Activated T-cell treated with anti-CD3 and anti-CD28 coated beads, Interleukin-2, amount 50 U/mL, for 72 hours (primary cell): ENCODE measurements at places on chromosomes 16 and 17. TPM values are rescaled to one million over a fixed set of nuclear protein-coding genes. Genes with fewer than 3 reads are reported as not detected.

- no peak for DNase-seq
Measured at GRCh38 chr16:55364811-55365210, 40.8 kb downstream of the IRX6 start.

- DNase-seq = no peak
Measured at GRCh38 chr17:13595599-13595899, 6.2 kb downstream of the HS3ST3A1 start.

- no peak for DNase-seq
Measured at GRCh38 chr17:36118477-36119353, 15.1 kb downstream of the CCL4 start.

- no peak for DNase-seq
Measured at GRCh38 chr17:60659156-60659555, 18.5 kb upstream of the BCAS3 start.

DNA sequence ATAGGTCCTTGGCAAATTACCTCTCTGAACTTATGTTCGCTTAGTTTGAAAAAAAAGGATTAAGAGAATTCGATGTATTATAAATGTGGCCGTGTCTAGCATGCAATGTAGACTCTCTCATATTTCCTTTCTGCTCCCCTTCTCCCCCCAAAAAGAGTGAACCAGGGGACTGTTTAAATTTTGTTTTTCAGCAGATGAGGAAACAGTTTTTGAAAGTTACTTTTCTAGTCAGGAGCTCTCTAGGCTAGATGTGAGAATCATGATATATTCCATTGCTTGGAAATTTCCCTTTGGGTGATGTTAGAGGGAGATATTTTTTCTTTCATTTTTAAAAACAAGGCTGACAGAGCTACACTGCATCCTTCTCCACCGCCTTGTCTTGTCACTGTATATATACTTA is 1.1 kb upstream of the CDC27 start:
- no peak for DNase-seq

- DNase-seq = no peak
Measured at GRCh38 chr16:84889066-84889465, 69.3 kb downstream of the CRISPLD2 start.

GRCh38 chr17:82668024-82668630 is 19.9 kb upstream of the WDR45B start:
- no peak for DNase-seq

- no peak for DNase-seq
Measured at GRCh38 chr16:80831039-80831438, 26.6 kb upstream of the CDYL2 start.

DNA sequence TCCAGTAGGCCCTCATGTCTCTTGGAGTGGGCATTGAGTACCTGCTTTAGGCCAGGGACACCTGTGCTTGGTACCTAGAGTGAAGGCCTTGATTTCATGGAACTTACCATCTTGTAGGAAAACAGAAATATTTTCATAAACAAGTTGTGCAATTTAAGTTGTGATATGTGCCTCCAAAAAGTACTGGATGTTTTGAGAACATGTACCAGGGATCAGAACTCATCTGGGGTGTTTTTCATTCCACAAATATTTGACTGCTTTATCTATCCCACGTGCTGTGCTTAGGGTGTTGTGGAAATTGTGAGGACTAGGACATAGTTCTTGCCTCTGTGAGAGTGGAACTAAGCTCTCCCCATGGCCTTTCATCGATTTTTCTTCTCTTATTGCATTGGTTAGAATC is 8.8 kb downstream of the NKD1 start:
- DNase-seq = no peak

GRCh38 chr17:73272906-73273218 is 11.2 kb upstream of the CPSF4L start:
- no peak for DNase-seq

DNA sequence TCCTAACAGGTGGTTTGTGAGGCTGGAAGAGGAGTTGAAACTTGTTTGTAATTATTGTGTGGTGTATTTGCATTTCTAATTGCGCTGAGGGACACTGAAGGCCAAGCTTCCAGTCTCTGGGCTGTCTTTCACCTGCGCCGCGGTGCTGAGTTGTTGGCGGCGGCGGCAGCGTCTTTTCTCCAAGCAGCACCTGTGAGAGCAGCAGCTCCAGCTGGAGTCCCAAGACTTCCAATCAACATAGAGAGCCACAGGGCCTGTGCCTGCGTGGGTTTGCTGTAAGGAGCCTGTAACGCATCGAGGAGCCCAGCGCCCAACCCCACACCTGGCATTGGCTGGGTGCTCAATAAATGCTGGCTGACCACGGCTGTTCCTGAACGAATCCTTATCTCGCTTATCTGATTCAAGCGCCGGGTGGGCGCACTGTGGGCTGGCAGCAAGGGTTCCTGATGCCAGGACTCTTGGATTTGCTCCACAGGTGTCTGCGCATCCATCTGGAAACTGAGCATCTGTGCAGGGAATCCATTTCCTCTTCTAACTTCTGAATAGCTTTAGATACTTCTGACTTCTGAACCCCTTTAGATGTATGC is 138.1 kb downstream of the ASIC2 start:
- DNase-seq = no peak

GRCh38 chr17:65254166-65254565 is 117.0 kb downstream of the RGS9 start:
- DNase-seq = no peak

DNA sequence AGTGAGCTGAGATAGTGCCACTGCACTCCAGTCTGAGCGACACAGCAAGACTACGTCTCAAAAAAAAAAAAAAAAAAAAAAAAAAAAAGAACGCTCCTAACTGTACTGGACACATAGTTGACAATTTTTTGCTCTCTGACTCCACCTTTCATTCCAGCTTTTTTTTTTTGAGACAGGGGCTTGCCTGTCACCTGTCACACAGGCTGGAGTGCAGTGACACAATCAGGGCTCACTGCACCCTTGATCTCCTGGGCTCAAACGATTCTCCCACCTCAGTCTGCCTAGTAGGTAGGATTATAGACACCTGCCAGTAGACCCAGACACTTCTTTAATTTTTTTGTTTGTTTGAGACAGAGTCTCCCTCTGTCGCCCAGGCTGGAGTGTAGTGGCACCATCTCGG is 2.6 kb upstream of the CRLF3 start:
- no peak for DNase-seq

DNA sequence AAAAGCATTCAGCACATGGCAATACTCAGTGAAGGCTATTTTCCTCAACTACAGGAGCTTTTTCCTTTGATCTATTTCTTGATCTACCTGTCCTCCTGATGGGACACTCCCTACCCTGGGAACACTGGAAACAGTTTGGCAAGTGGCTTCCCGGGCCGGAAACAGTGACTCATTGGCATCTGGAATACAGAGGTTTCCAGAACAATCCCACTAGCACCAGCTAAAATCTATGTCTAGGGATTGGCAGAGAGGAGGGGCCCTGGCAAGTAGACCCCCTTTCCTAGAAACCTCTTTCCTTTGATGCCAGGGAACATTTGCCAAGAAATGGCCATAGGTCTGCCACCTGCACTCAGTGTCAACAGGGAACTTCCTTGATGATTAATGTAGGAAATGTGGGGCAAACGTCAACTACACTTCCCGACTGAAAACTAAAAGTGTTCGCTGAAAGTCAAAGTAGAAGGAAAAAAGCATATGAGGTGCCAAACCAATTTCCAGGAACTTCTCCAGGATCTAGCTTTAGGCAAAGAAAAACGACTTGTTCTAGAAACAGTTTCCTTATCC is 30.4 kb upstream of the FBXW10B start:
- no peak for DNase-seq

- no peak for DNase-seq
Measured at GRCh38 chr17:45846223-45846622, 1.5 kb downstream of the SPPL2C start.

DNA sequence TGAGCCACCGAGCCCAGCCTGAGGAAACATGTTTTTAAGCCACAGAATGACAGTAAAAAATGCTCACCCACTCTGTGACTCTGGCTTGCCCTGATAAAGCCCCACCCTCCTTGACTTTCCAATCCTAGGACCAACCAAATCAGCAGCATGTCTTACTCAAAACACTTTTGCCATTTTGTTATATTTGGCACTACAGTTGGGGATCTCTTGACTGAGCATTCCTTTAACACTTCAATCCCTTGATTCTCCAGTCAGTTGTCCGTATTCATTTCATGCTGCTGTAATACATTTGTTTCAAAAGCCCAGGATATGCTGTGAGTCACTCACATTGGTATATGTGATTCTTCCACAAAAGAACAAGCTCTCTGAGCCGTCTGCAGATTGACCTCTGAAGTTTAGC is 8.2 kb downstream of the MYH3 start:
- DNase-seq = no peak

DNA sequence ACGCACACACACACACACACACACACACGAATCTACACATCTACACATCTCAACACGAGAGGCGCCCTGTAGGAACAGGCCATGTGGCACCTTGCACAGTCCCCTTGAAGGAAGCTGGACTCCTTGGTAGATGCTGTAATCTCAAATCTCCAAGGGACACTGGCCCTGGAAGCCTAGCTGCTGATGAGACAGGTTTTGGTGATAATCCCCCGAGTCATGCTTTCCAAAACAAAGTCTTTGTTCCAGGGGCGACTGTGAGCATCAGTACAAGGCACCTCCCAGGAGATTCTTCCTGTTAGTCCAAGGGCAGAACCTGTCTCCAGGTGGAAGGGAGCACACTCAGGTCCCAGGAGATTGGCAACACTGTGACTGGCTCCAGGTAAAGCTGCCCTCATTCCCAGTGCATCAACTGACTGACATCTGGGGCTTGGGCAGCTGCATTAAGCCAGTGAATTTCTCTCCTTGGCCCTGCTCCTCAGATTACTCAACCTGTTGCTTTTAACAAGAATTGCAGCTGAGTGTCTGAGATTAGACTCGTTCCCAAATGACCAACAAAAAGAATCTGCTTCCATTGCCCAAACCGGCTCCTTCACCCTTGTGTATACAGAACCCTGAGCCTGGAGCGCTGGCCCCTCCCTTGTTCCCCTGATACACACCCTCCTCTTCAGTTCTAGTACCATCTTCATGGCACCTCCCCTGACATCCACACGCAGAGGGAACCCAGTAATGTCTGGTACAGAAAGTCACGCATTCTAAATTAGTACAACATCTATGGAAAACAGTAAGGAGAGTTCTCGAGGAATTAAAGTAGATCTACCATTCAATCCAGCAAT is 13.9 kb upstream of the TNRC6C start:
- DNase-seq = no peak

DNA sequence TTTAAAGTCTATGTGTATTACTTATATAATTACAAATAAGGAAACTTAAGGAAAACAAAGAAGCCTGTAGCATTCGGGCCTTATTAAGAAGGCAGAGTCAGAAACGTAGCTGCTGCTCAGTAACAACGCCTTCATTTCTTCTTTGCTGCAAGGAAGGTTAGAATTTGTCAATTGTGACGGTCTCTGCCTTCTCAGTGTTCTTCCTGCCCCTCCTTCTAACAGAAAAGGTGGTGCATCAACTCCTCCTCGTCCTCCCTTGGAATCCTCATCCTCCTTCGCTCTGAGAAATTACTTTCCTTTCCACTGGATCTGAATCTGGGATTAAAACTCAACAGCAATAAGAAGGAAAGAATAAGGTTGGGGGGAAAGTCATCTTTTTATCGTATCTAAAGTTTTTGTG is 63.0 kb downstream of the VPS53 start:
- no peak for DNase-seq

- peak; percentile 41 for DNase-seq
Measured at GRCh38 chr16:48596326-48596725, 13.7 kb downstream of the N4BP1 start.

DNA sequence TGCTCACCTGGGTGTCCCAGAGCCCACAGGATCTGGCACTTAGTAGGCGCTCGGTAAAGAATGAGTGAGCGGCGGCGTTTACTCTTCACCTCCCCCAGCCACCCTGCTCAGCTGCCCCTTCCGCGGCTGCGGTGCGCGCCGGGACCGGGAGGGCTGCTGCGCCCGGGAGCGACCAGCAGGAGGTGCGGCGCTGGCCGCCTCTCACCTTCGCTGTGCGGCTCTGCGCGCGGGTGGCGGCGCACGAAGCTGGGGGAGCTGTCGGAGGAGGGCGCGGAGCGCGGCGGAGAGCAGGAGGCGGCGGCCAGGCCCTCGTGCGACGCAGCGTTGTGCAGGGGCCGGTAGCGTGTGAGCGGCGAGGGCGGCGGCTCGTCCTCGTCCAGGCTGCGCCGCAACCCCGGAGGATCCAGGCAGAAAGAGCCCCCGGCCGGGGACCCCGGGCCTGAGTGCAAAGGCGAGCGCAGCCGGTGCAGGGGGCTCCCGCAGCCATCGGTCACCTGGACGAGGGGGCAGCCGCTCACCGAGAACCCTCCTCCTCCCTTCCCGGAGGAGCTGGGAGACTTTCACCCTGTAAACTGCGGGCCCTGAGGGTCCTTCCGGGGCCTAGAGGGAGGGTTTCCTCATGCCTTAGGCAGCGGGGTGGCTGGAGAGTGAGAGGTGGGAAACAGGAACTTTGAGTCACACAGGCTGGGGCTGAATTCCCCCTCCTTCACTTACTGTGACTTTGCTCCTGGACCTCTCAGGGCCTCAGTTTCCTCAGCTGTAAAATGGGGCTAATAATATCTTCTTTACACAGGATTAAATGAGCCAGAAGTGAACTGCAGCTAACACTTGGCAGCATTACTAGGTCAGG is 12.5 kb downstream of the SAMD14 start:
- DNase-seq = peak; percentile 77

- DNase-seq = no peak
Measured at GRCh38 chr17:68351395-68351794, 60.1 kb downstream of the ARSG start.

DNA sequence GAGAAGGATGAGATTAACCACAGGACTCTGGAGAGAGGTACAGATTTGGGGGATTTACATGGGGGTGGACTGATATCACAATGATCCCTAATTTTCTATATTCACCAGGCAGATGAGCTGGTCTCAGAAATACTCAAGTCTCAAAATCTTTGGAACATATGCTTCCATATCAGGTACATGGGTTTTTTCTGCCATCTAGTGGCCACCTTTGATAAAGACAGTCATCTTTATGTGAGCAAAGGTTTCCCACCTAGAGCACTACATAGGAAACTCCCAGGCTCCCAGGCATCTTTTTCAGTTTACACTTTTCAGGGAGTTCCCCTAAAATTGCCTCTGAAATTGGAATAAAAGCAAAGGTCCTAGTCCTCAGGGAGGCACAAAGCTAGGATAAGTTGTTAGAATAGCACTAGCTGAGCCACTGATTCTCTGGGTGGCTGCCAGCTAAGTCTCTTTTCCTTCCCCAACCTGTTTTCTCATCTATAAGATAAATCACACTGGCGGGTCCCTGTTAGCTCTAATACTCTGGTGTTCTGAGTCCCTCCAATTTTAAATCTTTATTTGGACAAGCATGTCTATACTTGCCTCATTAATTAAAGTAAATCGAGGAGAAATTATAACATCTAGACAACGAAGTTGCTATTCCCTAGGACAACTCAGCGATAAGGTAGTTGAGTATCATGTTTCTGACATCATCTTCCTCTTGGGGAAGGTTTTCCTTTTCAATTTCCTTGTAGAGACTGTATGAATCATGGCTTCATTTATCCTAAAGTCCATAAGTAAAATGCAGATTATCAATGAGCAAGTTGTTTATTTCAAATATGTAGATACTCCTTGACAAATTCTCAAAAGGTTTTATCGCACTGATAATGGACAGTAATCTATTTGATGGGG is 19.0 kb upstream of the MON1B start:
- DNase-seq = peak; percentile 20

The MYH2 gene
- not detected for total RNA-seq

The MYO15A gene
- 3.2 TPM for total RNA-seq

The C16orf74 gene
- total RNA-seq = 1.2 TPM

The SLC4A1 gene
- total RNA-seq = not detected

The KRTAP1-5 gene
- not detected for total RNA-seq

The ABCC12 gene
- not detected for total RNA-seq
